Activated naive CD8-positive, alpha-beta T cell treated with anti-CD3 and anti-CD28 coated beads, Interleukin-2, amount 50 U/mL, for 24 hours (primary cell): ENCODE measurements at places on chromosomes 6 and 20.

GRCh38 chr6:37050854-37051137, 45.3 kb downstream of the FGD2 start:
- no peak for DNase-seq

DNA sequence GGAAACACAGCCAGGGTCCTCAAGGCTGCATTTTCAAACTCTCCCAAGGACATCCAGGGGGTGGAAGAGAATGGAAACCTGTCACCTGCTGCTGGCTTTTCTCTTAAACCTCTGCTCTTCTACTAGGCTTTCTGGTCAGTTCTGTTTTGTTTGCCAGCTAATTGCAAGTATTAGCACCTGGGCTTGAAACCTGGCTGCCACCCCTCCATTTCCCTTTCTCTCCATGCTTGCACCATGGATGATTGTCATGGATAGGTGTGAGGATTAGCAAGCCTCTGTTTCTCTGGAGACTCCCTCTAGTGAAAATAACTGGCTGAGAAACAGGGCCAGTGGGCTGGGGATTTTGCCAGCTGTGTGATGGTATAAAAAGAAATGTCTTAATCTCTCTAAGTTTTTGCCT, 33.0 kb upstream of the GPR6 start:
- no peak for DNase-seq

- no peak for DNase-seq
Measured at GRCh38 chr6:89348372-89348771, 4.2 kb downstream of the UBE2J1 start.

- DNase-seq, result no peak
Measured at GRCh38 chr6:79094938-79095337, 16.9 kb upstream of the PHIP start.

- no peak for DNase-seq
Measured at GRCh38 chr6:31918069-31918720, 9.3 kb upstream of the C2 start.

DNA sequence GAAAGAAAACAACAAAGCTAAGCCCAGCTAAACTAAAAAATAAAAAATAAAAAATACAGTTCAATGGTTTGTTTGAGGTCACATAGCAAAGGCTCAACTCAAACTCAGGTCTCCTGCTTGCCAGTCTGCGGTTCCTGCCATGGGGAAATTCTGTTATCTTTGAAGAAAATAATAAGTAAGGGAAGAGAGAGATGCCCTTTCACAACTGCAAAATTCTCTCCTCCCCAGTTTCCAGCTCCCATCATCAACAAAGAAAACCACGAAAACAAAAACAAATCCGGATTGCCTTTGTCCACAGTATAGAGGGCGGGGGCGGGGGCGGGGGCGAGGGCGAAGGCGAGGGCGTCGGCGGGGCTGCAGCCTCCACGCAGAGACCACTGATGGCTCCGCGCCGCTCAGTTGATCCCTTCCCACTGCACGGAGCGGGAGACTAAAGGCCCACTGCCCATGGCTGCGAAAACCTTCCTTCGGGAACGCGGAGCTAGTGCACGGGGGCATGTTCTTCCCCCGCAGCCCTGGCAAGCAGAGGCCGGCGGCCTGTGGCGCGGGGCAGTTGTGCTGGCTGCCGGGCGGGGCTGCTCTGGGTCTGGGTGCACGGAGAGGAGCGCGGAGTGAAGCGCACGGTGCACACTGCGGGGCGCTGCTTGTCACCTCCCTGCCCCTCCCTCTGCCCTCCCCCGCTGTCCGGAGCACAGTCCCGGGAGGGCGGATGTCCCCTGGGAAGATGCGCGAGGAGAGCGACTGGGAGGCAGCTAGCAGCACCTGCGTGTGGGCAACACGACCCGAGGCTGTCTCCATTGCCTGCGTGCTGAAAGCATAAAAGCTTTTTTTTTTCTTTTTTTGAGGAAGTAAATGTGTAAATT, 54.1 kb upstream of the TPD52L1 start:
- peak; percentile 11 for DNase-seq

GRCh38 chr20:61385731-61386130, 133.7 kb downstream of the CDH4 start:
- DNase-seq, result no peak

DNA sequence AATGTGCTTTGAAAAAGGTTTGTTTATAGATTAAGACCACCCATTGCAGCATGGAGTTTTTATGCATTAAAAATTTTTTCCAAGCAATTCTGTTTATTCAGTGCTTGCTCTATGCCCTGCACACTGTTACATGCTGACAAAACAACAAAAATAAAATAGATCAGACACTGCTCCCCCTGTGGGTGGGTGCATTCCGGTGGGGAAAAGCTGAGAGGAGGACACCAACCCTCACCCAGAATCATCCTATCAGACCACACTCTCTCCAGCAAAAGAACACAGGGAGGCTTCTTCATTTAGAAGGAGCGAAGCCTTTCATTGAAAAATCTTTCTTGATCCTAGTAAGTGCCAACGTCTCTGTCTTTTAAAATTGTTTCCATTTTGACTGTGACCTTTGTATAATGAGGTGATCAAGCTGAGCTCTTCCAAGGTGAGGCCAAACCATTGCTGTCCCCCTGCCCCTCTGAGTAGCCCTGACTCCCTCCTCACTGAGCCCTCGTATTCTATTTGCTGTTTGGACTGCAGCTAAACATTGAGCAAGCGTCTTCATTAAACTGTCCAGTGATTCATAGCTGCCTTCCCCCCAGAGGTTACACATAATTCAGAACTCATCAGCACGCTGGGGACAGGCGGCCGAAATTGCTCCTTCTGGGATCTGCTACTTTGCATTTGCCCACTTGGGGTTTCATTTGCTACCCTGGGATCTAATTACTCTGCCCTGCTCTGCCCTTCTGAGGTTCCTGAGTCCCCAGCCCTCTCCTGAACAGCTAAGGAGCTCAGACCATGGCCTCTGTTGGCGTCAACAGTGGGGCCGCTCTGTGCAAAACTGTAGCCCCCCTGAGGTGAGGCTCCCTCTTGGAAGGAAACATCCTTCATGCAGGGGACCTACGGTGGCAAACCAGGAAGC, 102.4 kb downstream of the F13A1 start:
- DNase-seq, result no peak

GRCh38 chr20:8194721-8195120, 62.7 kb downstream of the PLCB1 start:
- no peak for DNase-seq

DNA sequence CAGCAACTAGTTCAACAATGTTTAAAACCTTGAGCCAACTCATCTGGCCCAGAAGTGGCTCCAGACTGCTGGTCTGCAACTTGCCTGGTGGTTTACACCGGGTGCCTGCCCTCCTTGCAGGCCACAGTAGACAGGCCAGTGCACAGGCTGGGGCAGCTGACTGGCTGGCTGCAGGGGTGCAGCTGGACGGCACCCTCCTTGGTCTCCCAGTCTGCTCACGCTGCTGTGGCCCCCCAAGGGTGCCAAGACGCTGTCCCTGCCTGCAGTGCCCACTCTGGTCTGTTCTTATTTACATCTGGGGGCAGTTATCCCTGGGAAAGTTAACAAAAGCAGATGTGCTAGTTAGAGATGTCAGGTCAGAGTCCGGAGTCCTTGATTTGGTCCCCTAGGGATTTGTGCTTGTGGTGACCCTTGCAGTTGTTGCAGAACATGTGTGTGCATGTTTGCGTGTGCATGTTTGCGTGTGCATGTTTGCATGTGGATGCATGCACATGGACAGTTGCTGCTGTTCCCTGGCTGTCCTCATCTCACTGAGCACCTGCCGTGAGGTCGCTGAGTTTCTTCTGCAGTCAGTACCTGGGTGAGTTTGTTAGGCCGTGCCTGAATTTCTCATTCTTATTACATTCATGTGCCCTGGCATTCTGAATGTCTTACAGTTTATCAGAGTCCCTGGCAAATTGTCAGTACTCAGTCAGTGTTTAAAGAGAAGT, 48.2 kb upstream of the IRF4 start:
- DNase-seq, result no peak

DNA sequence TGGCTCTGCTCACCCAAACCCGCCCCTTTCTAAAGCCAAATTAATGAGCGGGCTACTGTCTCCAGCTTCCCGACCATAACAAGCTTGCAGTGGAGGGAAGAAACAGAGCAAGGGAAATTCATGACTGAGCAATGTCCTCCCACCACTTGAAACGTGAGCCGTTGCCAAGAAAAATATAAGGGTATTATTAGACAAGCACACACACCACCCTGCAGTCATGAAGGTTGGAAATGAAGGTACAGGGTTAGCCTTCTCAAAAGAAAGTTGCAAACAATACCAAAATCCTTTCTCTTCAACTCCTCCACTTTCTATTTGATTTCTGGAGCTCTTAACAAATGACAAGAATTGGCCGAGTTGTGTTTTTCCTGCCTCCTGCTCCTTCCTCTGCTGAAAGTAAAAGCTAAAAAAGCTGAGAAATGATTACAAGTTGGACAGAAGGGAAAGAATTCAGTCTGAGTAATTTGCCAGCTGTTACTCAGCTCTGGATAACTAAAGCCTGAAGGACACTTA, 151.1 kb upstream of the B3GAT2 start:
- DNase-seq, result no peak

- no peak for DNase-seq
Measured at GRCh38 chr6:116314878-116315277, 35.1 kb upstream of the TSPYL1 start.

DNA sequence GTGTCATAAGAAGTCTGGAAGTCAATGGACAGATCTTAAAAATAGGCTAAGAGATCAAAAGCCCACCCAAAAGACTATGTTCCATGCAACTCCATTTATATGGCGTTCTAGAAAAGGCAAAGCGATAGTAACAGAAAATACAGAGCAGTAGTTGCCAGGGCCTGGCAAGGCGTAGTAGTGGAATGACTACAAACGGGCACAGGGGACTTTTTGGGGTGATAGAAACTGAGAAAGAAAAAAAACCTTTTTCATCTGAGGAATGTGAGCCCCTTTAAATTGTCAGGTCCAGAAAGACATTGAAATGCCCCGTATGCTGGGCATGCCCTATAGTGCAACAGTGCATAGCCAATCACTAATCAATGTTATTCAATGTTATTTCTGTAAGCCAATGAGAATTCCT, 47.2 kb upstream of the FAM50B start:
- DNase-seq, result no peak

DNA sequence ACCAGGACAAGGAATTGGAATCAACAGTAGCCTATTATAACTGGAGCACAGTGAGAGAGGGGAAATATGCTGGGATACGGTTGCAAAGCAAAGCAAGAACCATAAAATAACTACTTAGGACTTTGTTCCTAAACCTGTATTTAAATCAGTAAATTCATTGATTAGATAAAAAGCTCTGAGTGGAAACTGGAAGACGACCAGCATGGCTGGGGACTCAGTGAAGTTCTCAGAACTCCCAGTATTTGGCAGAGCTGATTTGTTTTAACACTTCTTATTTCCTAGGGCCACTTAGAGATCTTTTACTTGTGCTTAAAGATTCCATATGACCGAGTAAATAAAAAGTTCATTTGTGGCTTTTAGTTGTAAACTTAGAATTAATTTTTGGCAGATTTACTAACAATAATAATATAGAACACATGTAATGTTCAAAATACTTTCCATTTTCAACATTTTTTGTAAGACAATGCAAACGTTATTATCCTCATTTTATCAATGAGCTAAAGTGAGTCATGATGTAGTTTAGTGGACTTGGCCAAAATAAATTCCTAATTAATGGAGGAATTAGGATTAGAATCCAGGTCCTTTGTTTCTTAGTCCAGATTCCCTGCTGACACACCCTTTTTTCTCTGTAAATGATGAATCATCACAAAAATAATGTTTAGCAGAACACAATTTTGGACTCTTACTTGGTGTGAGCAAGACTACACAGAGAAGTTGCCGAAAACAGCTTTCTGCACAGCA, 392.9 kb downstream of the GJA1 start:
- DNase-seq, result no peak

DNA sequence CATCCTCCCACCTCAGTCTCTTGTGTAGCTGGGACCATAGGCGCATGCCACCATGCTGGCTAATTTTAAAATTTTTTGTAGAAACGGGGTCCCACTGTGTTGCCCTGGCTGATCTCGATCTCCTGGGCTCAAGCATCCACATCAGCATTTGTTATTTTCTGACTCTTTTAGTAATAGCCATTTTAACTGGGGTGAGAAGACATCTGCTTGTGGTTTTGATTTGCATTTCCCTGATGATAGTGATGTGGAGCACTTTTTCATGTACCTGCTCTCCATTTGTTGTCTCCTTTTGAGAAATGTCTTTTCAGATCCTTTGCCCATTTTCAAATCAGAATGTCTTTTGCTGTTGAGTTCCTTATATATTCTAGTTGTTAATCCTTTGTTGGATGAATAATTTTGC, 22.2 kb upstream of the TULP4 start:
- no peak for DNase-seq

- no peak for DNase-seq
Measured at GRCh38 chr6:35415065-35415891, 36.9 kb upstream of the FANCE start.

DNA sequence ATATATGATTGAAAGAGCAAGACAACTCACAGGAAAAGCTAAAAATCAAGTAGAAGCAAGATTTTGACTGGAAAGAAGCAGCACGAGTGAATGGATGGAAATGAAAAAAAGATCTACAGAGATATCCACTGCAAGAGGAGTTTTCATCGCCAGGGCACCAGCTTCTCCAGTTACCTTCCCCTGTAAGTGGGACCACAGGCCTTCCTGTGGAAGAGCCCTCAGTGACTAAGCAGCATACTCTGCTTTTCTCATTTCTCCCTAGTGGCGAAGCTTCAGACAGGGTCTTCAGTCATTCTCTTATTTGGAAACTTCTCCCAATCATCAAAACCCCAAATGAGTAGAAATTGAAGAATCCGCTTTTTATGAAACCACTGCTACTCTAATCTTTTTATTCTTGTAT, 40.5 kb downstream of the ADGRB3 start:
- no peak for DNase-seq

DNA sequence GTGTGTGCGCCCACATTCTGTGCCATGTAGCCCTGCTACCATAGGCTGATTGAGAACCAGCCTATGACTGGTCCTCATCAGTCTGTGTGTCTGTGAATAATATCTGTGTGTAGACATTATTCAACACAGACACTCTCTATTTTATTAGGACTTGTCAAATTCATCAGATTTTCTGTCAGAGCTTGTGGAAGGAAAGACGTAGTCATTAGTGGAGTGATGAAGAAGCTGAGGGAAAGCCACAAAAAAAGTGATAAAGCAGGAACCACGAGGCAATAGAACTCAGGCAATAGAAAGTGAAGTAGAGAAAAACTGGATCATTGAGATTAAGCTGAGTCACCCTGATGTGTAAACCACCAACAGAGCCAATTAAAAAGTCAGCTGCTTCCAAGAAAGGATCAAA, 122.2 kb upstream of the MARCKS start:
- no peak for DNase-seq

- no peak for DNase-seq
Measured at GRCh38 chr6:148608199-148608951, 138.5 kb upstream of the UST start.

DNA sequence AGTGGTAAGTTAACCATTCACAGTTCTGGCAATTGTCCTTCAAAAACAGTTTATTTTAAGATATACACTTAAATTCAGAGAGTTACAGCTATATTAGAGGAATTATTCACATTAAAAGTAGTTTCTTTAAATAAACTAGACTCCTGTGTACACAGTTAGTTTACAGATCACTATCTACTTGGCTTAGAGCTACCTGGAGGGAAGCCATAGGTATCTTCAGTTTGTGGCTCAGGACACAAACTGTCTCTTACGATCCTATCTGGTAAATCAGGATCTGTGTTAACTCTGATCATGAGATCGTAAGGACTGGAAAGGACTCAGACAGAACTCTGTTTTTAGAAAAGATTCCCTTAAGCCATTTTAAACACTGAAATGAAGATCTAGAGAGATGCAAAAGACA, 160.9 kb downstream of the REV3L start:
- DNase-seq, result no peak

- no peak for DNase-seq
Measured at GRCh38 chr6:165653607-165654006, 9.4 kb downstream of the PDE10A start.

GRCh38 chr6:81950877-81951276, 198.4 kb upstream of the TENT5A start:
- no peak for DNase-seq
